Right ventricle myocardium inferior (tissue), 1 donor: ENCODE measurements at places on chromosomes 13 and 19. TPM values are rescaled to one million over a fixed set of nuclear protein-coding genes. Genes with fewer than 3 reads are reported as not detected.
A peak's percentile ranks its signal among the peaks of the same experiment; 100 is the strongest.

DNA sequence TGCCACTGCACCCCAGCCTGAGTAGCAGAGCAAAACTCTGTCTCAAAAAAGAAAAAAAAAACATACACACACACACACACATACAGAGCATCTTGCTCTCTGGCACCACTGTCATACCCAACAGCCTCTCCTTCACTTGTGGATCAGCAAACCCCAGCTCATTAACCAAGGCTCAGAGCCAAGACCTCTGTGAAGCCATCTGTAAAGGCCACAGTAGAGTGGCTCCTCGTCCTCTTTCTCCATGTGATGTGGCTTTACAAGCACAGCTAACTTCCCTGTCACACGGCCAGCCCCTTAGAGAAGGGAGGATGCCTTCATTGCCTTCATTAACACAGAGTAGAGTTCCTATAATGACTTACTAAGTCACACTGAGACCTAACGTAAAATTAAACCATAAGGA, 62.7 kb upstream of the LSM14A start:
- no peak for DNase-seq

Gene TNFAIP8L1
- 4.4 TPM for total RNA-seq

Gene GARIN5A
- total RNA-seq, result 2.2 TPM

GRCh38 chr13:24625331-24625731, 54.9 kb upstream of the ATP12A start:
- no peak for DNase-seq

DNA sequence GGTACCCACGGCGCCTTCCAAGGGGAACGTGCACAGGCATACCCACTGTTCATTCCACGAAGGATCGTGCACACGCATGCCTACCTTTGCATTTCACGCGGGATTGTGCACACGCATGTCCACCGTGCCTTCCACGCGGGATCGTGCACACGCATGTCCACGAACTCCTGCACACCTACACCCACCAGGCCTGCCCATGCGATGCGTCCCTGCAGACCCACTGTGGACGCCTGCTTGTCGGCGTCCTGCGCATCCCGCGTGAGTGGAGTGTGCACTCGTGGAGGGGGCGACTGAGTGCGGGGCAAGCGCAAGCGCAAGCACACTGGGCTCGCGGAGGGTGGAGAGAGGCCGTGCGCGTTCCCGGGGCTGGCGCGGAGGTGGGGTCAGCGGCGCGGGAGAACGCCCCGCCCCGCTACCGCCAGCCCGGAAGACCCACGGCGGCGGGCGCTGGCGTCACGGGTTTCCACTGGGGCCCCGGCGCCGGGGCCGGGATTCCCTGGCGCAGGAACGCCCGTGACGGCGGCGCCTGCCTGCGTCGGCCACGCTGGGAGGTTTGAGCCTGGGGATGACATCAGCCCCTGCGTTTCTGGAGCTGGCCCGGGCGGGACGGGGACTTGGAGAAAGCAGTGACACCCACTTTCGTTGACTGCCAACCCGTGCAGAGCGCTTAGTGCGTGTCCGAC, 18.7 kb downstream of the GADD45B start:
- DNase-seq, result peak; percentile 88

- no peak for DNase-seq
Measured at GRCh38 chr13:76853481-76853880, 32.7 kb downstream of the KCTD12 start.

DNA sequence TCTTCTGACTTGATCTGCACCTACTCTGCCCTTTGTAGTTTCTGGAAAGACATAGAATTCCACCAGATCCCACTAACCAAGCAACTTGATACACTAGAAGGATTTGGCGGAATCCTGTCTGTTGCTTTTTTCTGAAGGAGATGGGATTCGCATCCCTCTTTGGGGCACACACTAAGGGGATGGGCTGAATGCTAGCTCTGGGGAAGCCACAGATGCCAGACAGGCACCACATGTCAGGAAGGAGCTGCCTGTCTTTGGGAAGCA, 52.1 kb downstream of the SERP2 start:
- no peak for DNase-seq

Gene UPK1A
- total RNA-seq, result not detected

DNA sequence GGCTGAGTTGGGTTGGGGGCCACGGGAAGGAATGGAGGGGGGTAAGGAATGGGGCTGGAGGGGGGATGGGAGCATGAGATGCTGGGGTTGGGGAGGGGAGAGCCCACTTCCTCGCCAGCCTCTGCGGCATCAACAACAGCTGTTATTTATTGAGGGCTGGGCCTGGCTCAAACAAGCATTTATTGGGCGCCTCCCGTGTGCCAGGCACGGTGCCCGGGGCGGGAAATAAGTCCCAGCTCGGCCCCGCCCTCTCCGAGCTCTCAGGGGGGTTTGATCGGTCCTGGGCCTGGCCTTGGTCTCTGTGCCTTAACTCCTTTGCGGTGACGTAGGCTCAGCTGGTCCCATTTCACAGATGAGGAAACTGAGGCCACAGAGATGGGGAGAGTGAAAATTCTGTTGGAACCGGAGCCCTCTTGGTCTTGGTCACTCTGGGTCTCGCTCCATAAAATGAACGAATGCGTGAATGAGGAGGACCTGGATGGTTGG, 919 bp upstream of the ADAMTS10 start:
- no peak for DNase-seq

DNA sequence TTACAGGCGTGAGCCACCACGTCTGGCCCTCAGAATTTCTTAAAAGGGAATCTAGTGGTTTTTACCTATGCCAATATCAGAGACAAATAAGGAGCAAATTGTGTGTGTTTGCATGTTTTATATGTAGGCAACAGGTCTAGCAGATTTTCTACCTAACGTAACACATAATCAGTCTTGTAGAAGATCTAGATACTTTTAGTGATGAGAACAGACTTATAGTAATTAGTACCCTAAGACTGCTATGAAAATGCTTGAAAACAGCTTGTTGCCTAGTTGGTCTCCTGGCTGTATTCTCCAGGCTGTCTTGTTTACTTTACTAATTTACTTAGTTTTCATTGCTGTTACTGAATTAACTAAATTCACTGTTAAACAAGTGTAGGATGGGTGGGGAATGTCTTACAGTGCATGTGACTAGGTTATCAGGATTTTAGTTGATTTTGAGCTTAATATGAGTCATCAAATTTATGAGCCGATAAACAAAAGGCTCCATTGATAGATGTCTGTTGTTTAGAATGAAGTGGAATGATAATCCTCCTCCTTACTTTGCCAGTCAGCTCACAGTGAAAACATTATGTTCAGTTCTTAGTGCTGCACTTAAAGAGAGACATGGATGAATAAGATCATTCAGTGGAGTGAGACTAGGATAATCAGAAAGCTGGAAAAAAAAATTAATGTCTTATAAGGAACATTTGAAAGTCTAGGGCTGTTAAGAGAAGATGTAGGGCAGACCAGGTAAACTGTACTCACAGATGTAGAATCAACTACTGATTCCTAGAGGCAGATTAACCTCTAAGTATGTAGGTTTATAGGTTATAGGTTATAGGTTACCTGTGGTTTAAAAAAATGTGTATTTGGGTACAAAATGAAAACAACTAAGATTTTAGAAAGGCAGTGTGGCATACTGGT, 22.4 kb downstream of the GTF2F2 start:
- DNase-seq, result no peak

- DNase-seq, result no peak
Measured at GRCh38 chr13:110186231-110186855, 120.6 kb downstream of the COL4A1 start.

- no peak for DNase-seq
Measured at GRCh38 chr13:113554333-113554700, 30.2 kb upstream of the TFDP1 start.

DNA sequence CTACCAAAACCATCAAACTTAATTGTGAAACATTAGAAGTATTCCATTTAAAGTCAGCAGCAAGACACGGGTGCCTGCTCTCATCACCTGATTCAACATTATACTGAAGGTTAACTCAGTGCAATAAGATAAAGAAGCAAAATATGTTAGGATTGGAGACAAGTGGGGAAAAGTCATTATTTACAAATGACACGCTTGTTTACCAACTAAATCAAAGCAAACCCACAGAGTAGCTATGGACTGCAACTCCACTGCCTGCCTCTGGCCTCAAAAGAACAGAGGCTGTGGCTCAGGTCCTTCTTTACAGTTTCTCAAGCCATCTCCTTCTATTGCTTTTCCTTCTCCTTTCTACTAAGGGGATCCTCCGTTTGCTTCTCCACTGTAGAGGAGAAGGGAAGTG, 21.0 kb upstream of the ATP12A start:
- no peak for DNase-seq

GRCh38 chr19:15669891-15670290, 3.0 kb upstream of the CYP4F12 start:
- no peak for DNase-seq

Gene CASP14
- total RNA-seq, result not detected

Gene NRTN
- 27.5 TPM for total RNA-seq

DNA sequence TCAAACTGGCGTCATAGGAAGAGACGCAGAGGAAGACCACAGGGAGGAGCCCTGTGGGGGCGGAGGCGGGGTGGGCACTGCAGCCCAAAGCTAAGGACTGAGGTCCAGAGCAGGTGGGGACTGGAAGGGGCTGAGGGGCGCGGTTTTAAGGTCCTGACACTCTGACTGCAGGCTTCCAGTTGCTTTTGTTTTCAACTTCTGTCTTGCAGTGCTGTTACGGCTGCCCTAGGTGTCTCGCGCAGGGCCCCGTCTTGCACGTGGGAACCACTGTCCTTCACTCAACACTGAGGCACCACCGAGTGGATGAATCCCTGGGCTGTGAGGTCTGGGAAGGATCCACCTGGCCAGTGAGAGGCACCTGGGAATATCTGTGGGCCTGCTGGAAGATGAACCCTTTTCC, 76.0 kb downstream of the TEX29 start:
- DNase-seq, result peak; percentile 37

Gene ZNF547
- total RNA-seq, result 2.4 TPM

GRCh38 chr13:46340631-46341111, 46.4 kb downstream of the RUBCNL start:
- no peak for DNase-seq

- no peak for DNase-seq
Measured at GRCh38 chr13:79692846-79693245, 211.9 kb downstream of the NDFIP2 start.

DNA sequence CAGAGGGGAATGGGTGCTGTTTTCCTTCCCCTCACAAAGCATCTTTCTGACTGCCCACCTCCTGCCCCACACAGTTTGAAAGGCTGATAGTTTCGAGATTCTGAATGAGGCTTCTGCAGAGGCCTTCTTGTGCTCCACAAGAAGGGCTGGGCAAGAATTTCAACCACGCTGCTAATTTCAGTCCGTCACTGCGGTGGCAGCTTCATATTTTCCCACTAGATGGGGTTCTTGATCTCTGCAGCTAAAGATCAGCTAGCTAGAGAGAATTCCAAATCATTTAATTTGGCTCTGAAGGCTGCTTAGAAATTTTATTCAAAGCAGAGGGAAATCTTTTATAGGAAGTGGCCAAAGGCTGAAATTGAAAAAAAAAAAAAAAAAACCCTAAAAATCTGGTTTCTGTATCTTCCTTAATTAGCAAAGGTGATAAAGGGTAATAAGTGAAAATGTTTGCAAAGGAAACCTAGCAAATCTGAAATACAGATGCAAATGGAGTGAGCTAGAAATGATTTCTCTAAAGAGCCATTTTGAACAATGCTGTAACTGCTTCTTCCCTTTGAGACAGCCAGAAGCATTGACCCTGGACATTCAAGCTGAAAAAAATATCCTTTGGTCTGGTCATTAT, 38.0 kb upstream of the C13orf42 start:
- no peak for DNase-seq

DNA sequence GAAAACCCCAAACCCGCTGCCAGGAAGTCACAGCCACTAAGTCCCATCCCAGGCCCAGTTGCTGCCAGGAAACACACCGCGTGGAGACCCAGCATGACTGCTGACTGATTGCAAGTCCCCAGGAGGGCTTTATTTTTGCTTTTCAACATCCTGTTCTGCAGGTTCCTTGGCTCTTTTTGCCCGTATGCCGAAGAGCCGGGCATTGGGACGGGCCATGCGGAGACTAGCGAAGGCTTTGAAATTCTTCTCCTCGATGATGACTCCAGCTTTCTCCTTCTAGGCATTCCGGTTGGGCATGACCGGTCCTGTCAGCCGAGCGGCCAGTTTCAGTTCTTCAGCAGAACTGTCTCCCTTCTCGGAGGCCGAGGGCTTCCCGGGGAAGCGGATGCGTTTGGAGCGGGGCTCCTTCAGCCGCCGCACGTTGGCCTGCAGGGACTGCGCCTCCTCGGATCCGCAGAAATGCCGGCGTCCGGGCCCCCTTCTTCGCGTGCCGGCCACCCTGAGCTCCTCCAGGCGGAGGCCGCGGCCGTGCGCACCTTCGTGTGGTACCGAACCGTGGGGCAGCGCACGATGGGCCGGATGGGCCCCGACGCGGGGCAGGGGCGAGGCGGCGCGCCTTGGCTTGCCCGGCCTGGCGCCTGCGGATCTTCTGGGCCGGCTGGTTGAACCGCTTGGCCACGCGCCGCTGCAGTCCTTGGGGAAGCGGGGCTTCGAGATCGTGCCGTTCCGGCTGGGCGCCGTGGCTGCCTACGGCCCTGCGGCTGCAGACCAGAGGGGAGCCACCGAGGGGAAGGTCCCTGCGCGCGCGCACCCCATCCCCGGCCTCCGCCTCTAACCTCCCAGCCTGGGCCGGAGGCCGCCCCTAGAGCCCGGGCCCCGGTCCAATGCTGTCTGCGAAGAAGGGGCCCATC, 15.2 kb downstream of the ZSCAN5C start:
- no peak for DNase-seq

GRCh38 chr19:38375098-38375493, 725 bp downstream of the PSMD8 start:
- DNase-seq, result no peak

Gene ARHGEF18
- 8.5 TPM for total RNA-seq

Gene TLE2
- total RNA-seq, result 58.6 TPM

Gene ZNF534
- total RNA-seq, result 0.24 TPM

DNA sequence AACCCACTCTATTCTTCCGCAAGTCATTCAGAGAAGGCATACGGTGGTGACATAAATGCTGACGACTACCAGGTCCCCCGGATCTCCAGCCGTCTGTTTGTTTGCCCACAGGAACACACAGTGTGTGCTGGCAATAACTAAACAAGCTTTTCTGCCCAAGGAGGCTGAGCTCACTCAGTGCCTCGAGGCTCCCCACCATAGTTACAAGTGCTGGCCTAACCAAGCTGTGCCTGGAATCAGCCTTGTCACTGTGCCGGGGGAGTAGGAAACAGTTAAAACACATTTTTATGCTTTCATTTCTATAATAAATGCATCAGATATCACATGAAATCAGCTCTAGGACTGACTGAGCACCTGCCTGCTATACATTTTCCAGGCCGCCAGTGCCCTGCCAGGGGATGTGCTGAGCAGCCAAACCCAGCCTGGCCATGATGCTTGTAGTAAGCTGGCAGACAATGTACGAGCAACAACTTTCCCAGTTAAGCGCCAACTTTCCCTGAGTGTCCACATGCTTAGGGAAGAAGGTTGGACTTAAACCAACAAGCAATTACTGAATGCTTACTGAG, 28.1 kb downstream of the BRD4 start:
- DNase-seq, result no peak

GRCh38 chr13:54356849-54357248, 1328.2 kb downstream of the OLFM4 start:
- no peak for DNase-seq

Gene S1PR4
- total RNA-seq, result 1.2 TPM
